Large intestine (tissue), 12 donors: ENCODE measurements at places on chromosomes 12 and 14. TPM values are rescaled to one million over a fixed set of nuclear protein-coding genes. Genes with fewer than 3 reads are reported as not detected.

DNA sequence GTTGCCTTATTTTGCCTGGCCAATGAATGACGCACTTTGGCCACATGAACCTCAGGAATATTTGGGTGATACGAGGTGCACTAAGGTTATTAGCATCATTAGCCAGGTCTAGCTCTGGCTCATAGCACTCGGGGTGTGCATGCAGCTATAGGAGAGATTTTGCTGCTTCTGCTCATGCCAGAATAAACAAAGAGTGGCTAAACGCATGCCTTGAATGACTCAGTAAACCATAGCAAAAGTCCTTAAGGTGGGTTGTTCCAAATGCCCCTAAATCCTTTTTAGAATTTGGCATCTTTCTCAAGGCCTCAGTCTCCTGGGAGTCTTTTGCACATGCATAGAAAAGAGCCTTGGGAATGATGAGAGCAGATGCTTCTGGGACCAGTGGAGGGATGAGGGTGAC is 343.7 kb upstream of the FKBP4 start:
- no peaks in the 10 kb centered on the region for H3K36me3 ChIP-seq
- no peaks in the 10 kb centered on the region for H3K27me3 ChIP-seq
- no peak for DNase-seq
- H3K4me1 ChIP-seq: no peaks in the 10 kb centered on the region

- H3K27me3 ChIP-seq: no peaks in the 10 kb centered on the region
- no peaks in the 10 kb centered on the region for H3K36me3 ChIP-seq
- no peaks in the 10 kb centered on the region for H3K4me1 ChIP-seq
- DNase-seq: no peak
- no peak overlapping the region for H3K4me3 ChIP-seq
Measured at GRCh38 chr12:96143392-96143791, 50.8 kb upstream of the ELK3 start.

The OTUB2 gene
- polyA plus RNA-seq: 0.93 TPM

The SLIRP gene
- 115 TPM for polyA plus RNA-seq
